GM13977 (cell line): ENCODE measurements at places on chromosomes 16 and 17.
A peak's percentile ranks its signal among the peaks of the same experiment; 100 is the strongest.

GRCh38 chr17:56325313-56326000 is 172.2 kb downstream of the ANKFN1 start:
- DNase-seq, result no peak

DNA sequence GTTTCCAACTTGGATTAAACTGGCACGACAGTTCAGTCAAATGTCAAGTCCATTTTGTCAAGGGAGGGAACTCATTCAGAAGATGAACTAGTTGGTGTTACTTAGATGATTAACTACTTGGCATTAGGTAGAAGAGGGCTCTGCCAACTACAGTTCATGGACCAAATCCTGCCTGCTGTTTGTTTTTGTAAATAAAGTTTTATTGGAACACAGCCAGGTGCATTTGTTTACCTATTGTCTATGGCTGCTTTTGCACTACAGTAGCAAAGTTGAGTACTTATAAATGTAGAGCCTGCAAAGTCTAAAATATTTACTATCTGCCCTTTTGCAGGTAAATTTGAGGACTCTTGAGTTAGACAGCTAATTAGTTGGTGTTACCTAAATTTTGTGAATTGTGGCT is 410.0 kb downstream of the MAF start:
- DNase-seq, result no peak

- DNase-seq, result no peak
Observed at GRCh38 chr16:2384426-2384825, 43.9 kb upstream of the ABCA3 start.

DNA sequence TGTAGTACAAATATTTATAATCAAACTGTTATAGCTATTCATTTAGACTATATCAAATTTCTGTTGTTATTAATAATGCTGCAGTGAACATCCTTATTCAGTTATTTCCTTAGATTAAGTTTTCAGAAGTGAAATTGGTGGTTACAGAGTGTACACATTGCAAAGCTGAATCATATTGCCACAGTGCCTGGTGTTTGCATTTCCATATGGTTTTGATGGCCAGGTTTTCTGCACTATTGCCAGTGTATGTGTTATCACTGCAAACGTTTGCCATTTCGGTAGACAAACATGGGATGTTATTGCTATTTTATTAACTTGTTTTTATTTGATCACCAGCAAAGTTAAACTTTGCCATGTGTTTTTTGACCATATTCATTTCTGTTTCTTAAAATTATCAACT is 259.4 kb downstream of the CDH13 start:
- DNase-seq, result no peak

- DNase-seq, result no peak
Observed at GRCh38 chr16:70466805-70467076, 12.3 kb downstream of the FCSK start.

- no peak for DNase-seq
Observed at GRCh38 chr16:10631886-10632285, 51.5 kb upstream of the EMP2 start.

- no peak for DNase-seq
Observed at GRCh38 chr16:5428932-5429331, 331.3 kb upstream of the EEF2KMT start.

DNA sequence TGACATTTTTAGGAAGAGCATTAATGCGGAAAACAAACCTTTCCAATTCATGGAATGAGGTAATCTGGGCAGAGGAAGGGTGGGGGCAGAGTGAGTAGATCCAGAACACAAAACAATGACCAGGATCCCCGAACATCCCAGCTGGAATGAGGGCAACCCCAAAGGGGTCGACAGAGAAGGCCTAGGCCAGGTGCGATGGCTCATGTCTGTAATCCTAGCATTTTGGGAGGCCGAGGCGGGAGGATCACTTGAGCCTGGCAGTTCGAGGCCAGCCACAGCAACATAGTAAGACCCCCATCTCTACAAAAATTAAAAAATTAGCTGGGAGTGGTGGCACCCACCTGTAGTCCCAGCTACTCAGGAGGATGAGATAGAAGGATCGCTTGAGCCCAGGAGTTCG is 64.7 kb downstream of the ZFHX3 start:
- no peak for DNase-seq

- DNase-seq, result no peak
Observed at GRCh38 chr16:54968011-54968410, 37.3 kb downstream of the IRX5 start.

DNA sequence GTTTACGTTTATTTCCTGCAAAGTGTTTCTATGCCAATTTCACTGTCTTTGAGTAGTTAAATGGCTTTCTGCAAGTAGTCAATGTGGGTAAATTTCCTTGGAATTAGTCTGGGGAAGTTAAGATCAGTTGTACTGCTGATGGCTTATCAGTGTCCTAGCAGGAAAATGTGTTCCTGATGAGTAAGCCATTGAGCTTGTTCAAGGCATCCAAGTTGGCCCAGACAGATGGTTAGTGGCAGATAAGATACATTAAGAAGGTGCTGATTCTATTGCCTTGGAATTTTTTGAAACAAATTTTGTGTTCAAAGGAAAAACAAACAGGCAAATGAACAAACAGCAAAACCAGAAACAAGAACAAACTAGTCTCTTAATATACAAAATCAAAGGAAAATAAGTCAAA is 258.4 kb downstream of the MAP2K6 start:
- no peak for DNase-seq

- DNase-seq, result no peak
Observed at GRCh38 chr16:17426451-17426850, 44.3 kb downstream of the XYLT1 start.

DNA sequence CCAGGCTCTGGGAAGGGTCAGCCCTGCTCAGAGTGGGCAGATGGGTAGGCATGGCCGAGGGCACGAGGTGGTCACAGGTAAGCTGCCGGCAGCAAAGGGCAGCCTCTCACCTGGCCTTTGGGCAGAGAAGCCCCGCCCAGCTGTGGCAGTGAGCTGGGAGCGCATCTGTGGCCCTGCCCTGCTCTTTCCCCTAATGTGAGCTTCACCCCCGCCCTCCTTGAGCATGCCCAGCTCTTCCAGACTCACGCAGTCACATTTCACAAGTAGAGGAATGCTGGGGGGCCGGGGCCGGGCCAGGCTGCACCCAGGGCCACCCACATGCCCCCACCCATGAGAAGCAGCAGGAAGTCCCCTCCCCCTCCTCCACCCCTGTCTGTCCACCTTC is 40.7 kb upstream of the SLC38A10 start:
- DNase-seq, result no peak

- DNase-seq, result no peak
Observed at GRCh38 chr17:1978396-1978949, 46.7 kb downstream of the RTN4RL1 start.

GRCh38 chr16:27202923-27203506 is 311 bp upstream of the KDM8 start:
- peak; percentile 79 for DNase-seq

- no peak for DNase-seq
Observed at GRCh38 chr17:61942085-61942484, 14.3 kb upstream of the INTS2 start.

DNA sequence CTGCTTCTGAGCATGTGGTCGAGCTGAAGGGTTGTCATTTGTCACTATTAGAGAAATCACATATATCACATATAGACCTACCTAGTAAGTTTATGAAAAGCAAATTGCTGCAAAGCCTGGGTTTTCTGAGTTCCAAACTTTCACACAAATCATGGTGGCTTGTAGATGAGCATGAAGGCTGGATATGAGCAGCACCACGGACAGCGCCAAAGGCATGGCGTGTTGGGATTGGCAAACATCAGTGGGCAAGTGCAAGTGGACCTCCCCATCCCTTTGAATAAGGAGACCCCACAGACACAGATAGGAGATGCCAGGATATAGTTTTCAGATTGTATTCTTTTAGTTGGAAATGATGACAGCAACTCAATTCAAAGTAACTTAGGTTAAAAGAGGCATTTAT is 77.6 kb upstream of the CACNG3 start:
- DNase-seq, result no peak
